ENCODE measurements at places on chromosomes 4 and X. TPM values are rescaled to one million over a fixed set of nuclear protein-coding genes. Genes with fewer than 3 reads are reported as not detected.
A peak's percentile ranks its signal among the peaks of the same experiment; 100 is the strongest.

DNA sequence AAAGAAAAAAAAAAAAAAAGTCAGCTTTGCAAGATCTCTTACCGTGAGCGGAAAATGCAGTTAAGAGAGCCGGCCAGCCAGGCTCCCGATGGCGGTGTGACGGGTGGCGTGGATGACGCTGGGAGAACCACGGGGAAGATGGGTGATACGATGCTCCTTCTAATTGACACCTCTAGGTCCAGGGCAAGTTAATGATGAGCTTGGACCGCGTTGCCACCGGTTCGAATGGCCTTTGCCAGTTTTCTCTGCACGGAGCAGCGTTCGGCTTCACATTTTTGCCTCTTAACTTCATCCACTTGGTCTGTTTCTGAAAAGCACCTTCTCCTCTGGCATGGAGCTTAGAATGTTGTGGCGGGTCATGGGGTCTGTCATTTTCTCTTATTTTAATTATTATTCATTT lies 33.2 kb downstream of the SHOX start:
- H3K4me3 ChIP-seq = no peak overlapping the region
- no peaks in the 10 kb centered on the region for H3K27me3 ChIP-seq
- H3K4me1 ChIP-seq = no peaks in the 10 kb centered on the region
- H3K27ac ChIP-seq = no peak overlapping the region
- no peaks in the 10 kb centered on the region for H3K36me3 ChIP-seq

The TEC gene
- 2.8 TPM for total RNA-seq

DNA sequence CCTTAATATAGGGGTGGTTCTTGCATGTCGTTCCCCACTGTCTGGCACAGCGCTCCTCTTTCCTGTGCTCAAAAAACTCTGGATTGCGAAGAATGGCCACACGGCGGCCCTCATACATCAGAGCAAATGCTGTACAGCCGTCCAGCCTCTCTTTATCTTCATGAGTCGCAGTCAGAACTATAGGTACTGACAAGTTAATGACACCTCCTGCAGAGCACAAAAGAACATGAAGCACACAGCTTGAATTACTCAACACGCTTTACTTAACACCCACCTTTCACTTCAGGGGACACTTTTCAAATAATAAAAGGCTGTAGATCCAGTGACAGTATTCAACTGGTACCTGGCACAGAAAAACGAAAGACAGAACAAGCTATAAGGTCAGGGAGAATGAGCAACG lies 65.3 kb downstream of the PAPSS1 start:
- H3K4me1 ChIP-seq = no peaks in the 10 kb centered on the region
- no peaks in the 10 kb centered on the region for H3K27me3 ChIP-seq
- DNase-seq = no peak
- peaks cover 20% of the 10 kb centered on the region for H3K36me3 ChIP-seq
- no peak overlapping the region for H3K27ac ChIP-seq

GRCh38 chr4:87031920-87032319 lies 97.1 kb downstream of the AFF1 start:
- H3K4me1 ChIP-seq = peaks cover 21% of the 10 kb centered on the region
- no peak for DNase-seq
- H3K27ac ChIP-seq = no peak overlapping the region
- no peaks in the 10 kb centered on the region for H3K27me3 ChIP-seq
- H3K4me3 ChIP-seq = no peak overlapping the region

- no peaks in the 10 kb centered on the region for H3K4me1 ChIP-seq
- H3K4me3 ChIP-seq = no peak overlapping the region
- H3K27ac ChIP-seq = no peak overlapping the region
- H3K27me3 ChIP-seq = peaks cover 4% of the 10 kb centered on the region
- no peak for DNase-seq
- no peaks in the 10 kb centered on the region for H3K36me3 ChIP-seq
Measured at GRCh38 chr4:86452924-86453531, 93.2 kb upstream of the MAPK10 start.

GRCh38 chr4:95761426-95761825 lies 78.5 kb upstream of the PDHA2 start:
- H3K4me1 ChIP-seq = no peaks in the 10 kb centered on the region
- no peaks in the 10 kb centered on the region for H3K27me3 ChIP-seq
- H3K36me3 ChIP-seq = no peaks in the 10 kb centered on the region
- H3K27ac ChIP-seq = no peak overlapping the region
- DNase-seq = no peak
- H3K4me3 ChIP-seq = no peak overlapping the region

The RTL9 gene
- total RNA-seq = not detected

The SLC39A8 gene
- 17.9 TPM for total RNA-seq

The CCKAR gene
- total RNA-seq = not detected

The ZNF711 gene
- total RNA-seq = 3.8 TPM

DNA sequence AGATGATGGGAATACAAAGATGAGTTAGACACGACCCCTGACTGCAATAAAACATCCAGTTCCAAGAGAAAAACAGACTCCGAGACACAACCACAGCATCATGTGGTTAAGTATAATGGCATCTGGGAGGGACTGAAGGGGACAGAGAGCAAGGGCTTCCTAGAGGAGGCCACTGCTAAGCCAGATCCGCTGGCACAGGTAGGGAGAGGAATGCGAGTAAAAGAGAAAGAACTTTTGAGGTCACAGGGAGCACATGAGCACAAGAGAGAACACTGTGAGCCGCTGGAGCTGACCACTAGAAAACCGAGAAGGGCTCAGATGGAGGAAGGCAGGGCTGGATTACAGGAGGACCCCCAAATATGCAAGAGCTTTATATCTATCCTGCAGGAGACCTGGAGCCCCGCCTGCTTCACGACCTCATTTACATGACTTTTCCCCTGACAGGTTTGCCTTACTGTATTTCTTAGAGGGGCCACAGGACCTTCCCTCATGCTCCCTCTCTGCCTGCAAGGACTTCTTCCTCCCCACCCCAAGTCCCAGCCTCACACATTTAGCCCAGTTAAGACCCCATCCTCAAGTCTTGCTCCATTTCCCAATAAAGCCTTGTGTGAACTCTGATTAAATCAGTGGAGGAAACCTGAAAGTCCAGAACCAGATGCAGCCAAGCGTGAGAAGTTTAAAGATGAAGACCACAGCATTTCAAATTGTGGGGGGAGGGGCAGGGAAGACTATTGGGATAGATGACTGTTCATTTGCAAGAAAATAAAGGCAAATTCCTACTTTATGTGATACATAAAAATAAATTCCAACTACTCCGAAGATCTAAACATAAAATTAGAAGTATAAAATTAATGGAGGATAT lies 29.6 kb downstream of the MFAP3L start:
- no peaks in the 10 kb centered on the region for H3K27me3 ChIP-seq
- H3K4me3 ChIP-seq = no peak overlapping the region
- no peak overlapping the region for H3K27ac ChIP-seq
- no peaks in the 10 kb centered on the region for H3K36me3 ChIP-seq

The LIMCH1 gene
- not detected for total RNA-seq

The NRK gene
- not detected for total RNA-seq

The RHOXF1 gene
- 0.45 TPM for total RNA-seq

GRCh38 chr4:175961604-175962003 lies 104.0 kb upstream of the WDR17 start:
- no peak overlapping the region for H3K27ac ChIP-seq
- no peaks in the 10 kb centered on the region for H3K36me3 ChIP-seq
- H3K4me1 ChIP-seq = no peaks in the 10 kb centered on the region
- DNase-seq = no peak
- H3K27me3 ChIP-seq = no peaks in the 10 kb centered on the region

GRCh38 chrX:119763181-119763580 lies 4.8 kb downstream of the SOWAHD start:
- H3K4me3 ChIP-seq = no peak overlapping the region
- DNase-seq = no peak
- peaks cover 19% of the 10 kb centered on the region for H3K4me1 ChIP-seq

The RNF212 gene
- 8.3 TPM for total RNA-seq

DNA sequence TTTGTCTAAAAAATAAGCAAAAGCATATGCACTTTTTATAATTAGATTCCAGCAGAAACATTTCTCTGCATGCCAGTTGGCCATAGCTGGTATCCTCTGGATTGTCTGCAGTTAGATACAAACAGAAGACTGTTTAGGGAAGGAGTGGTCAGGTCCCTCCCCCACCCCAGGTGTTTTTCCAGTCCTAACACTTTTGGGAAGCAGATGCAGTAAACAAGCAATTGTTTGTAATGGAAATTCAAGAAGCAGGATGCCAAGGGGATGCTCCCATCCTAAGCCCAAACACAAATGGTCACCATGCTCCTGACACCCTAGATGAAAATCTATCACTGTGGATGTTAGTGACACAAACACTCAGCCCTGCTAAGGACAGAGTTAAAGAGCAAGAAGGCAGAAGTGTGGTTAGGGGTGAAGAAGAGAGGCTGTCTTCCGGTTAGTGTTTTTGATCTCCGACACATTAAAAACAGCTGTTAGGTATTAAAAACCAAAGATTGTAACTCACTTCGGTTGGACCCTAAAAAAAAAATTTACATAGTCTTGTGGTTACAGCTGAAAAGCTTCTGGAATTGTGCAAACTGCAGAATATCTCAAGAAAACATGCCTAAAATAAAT lies 7.9 kb downstream of the LEF1 start:
- peak overlapping the region; percentile 76 for H3K4me3 ChIP-seq
- peak overlapping the region; percentile 36 for H3K27ac ChIP-seq
- peaks cover 22% of the 10 kb centered on the region for H3K4me1 ChIP-seq

DNA sequence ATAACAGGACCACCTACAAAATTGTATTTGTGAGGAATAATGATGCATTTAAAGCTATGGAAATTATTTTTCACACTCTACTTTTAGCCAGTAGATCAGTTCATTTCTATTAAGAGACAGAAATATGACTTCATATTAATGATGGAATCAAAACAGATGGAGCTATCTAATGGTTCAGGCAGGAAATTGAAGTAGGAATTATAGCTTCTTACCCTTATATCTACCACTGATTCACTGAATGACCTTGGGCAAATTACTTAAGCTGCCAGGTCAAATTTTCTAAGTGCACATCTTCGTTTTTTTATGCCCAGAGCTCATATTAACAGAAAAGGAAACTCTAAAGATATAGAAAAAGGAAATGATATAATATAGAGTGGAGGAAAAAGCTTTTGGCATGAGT lies 323.1 kb downstream of the PCDH10 start:
- H3K4me3 ChIP-seq = no peak overlapping the region
- no peaks in the 10 kb centered on the region for H3K27me3 ChIP-seq
- DNase-seq = no peak
- no peak overlapping the region for H3K27ac ChIP-seq
- H3K4me1 ChIP-seq = no peaks in the 10 kb centered on the region

DNA sequence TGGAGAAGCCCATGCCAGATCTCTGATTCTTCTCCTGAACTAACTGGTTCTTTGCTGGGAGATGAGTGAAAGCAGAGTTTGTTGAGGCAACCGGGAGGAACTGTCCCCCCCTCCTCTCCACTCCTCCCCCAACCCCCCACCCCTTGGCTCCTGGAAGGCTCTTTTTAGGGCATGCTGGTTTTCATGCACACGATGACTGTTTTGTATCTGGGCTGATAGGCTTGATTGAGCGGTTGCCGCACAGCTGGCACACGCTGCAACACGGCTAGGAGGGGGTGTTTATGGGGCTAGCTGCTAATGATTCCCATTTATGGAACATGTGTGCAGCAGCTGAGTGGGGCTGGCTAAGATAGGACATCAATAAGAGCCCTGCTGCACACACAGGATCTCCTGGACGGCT lies 137.2 kb downstream of the SMIM20 start:
- H3K27ac ChIP-seq = no peak overlapping the region
- H3K27me3 ChIP-seq = no peaks in the 10 kb centered on the region
- DNase-seq = no peak
- no peaks in the 10 kb centered on the region for H3K4me1 ChIP-seq
- no peak overlapping the region for H3K4me3 ChIP-seq

- H3K36me3 ChIP-seq = no peaks in the 10 kb centered on the region
- no peaks in the 10 kb centered on the region for H3K27me3 ChIP-seq
- H3K4me3 ChIP-seq = no peak overlapping the region
- DNase-seq = no peak
Measured at GRCh38 chr4:6021831-6022606, 3.8 kb upstream of the C4orf50 start.

DNA sequence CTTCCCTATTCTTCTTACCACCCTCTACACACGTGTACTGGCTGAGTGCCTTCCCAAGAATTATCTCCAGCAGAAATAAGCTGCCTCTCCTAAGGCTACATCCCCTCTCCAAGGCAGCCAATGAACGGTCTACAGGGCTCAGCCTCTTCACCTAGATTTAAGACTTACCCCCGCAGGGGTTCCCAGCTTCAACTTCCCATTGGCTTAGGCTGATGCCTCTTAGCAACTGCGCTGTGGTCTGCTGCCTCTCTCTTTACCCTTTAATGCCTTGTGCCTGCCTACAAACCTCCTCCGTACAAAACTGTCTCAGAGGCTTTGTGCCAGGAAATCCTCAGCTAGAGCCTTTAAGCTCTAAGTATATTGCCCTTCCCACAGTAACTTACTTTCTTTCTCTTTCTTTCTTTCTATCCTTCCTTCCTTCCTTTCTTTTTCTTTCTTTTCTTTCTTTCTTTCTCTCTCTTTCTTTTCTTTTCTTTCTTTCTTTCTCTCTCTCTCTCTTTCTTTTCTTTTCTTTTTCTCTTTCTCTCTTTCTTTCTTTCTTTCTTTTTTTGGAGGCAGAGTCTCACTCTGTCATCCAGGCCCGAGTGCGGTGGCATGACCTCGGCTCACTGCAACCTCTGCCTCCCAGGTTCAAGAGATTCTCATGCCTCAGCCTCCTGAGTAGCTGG lies 15.1 kb upstream of the PIGA start:
- no peak for DNase-seq
- no peaks in the 10 kb centered on the region for H3K4me1 ChIP-seq
- no peak overlapping the region for H3K27ac ChIP-seq
- no peak overlapping the region for H3K4me3 ChIP-seq
- no peaks in the 10 kb centered on the region for H3K36me3 ChIP-seq

The RNF150 gene
- total RNA-seq = not detected

- no peak overlapping the region for H3K27ac ChIP-seq
- DNase-seq = no peak
- H3K4me1 ChIP-seq = no peaks in the 10 kb centered on the region
- H3K27me3 ChIP-seq = no peaks in the 10 kb centered on the region
Measured at GRCh38 chr4:104235967-104236366, 258.7 kb downstream of the CXXC4 start.

DNA sequence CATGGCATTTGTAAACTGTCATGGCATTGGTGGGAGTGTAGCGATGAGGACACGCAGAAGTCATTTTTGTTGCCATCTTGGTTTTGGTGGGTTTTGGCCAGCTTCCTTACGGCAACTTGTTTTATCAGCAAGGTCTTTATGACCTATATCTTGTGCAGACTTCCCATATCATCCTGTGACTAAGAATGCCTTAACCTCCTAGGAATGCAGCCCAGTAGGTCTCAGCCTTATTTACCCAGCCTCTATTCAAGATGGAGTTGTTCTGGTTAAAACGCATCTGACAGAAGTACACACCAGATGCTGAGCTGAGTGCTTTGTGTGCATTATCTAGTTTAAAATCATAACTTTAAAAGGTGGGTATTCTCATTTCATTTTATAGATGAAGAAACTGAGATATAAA lies 268.8 kb upstream of the GALNT7 start:
- DNase-seq = no peak
- H3K27me3 ChIP-seq = no peaks in the 10 kb centered on the region
- H3K36me3 ChIP-seq = no peaks in the 10 kb centered on the region
- H3K27ac ChIP-seq = no peak overlapping the region
- H3K4me1 ChIP-seq = no peaks in the 10 kb centered on the region
- H3K4me3 ChIP-seq = no peak overlapping the region

GRCh38 chr4:126306152-126306869 lies 991.6 kb downstream of the FAT4 start:
- no peaks in the 10 kb centered on the region for H3K27me3 ChIP-seq
- no peak overlapping the region for H3K27ac ChIP-seq
- DNase-seq = no peak
- H3K4me1 ChIP-seq = no peaks in the 10 kb centered on the region
- no peaks in the 10 kb centered on the region for H3K36me3 ChIP-seq

GRCh38 chrX:17710871-17711301 lies 26.4 kb upstream of the SCML1 start:
- no peaks in the 10 kb centered on the region for H3K36me3 ChIP-seq
- H3K4me1 ChIP-seq = no peaks in the 10 kb centered on the region
- no peaks in the 10 kb centered on the region for H3K27me3 ChIP-seq
- H3K27ac ChIP-seq = no peak overlapping the region
